ENCODE measurements at places on chromosomes 16 and 17.

- peak; percentile 70 for DNase-seq
Measured at GRCh38 chr16:8571061-8571596, 19.2 kb downstream of the TMEM114 start.

DNA sequence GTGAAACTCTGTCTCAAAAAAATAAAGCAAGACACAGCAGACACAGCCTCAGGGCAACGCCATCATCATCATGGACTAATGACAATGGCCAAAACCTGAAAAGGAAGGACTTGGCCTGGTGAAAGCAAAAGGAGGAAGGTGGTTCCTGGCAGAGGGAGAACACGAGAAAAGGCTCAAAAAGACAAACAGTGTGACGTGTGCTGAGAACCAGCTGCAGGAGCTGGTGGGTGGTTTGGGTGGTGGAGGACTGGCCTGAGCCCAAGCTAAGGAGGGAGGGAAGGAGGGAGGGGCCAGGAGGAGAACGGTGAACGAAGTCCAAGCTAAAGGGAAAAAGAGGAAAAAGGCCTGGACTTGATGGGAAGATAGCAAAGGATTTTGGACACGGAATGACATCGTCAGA is 85.1 kb downstream of the SLC39A11 start:
- peak; percentile 65 for DNase-seq

- DNase-seq: no peak
Measured at GRCh38 chr16:57244463-57244766, 644 bp upstream of the ARL2BP start.

- no peak for DNase-seq
Measured at GRCh38 chr17:16569358-16569712, 331 bp upstream of the ZNF287 start.

GRCh38 chr17:11848330-11848729 is 148.9 kb downstream of the ZNF18 start:
- no peak for DNase-seq

- DNase-seq: no peak
Measured at GRCh38 chr16:22743401-22743800, 70.6 kb upstream of the HS3ST2 start.

DNA sequence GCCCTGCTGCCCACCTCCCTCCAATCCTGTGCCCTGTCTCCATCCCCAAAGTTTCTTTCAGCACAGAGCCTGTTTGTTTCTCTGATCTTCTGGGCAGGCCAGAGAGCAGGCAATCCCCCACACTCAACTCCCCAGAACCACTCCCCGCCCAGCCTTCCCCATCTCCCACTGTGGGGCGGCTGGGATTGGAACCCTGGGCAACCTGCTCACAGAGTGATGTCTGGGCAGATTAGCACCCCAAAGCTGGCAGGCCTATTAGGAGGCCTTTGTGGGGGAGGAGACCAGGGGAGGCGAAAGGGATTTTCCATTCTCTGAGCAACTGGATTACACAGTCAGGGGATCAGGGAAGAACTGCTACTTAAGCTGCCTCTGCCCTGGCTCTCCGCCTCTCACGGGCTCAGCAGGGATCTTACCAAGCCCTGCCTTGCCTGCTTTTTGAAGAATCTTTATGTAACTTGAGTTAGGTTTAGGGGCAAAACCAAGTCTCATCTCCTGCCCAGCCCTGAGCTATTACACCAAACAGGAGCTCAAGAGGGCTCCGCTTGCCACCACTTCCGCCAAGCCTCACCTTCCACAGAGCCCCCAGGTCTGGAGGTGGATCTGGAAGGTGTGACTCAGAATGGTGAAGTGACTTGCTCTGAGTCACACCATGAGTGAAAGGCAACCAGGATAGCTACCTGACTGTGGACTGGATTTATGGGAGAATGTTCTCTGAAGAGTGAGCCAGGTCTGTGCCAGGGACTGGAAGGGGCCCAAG is 16.0 kb upstream of the LHX1 start:
- DNase-seq: peak; percentile 72

DNA sequence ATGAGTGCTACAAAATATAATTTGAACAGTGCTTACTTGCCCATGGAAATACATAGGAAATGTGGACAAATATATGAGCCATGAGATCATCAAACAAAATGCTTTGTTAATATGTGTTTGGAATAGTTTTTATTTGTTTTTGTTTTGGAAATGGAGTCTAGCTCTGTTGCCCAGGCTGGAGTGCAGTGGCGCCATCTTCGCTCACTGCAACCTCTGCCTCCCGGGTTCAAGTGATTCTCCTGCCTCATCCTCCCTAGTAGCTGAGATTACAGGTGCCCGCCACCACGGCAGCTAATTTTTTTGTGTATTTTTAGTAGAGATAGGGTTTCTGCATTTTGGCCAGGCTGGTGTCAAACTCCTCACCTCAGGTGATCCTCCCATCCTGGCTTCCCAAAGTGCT is 2.8 kb downstream of the CNEP1R1 start:
- DNase-seq: no peak

DNA sequence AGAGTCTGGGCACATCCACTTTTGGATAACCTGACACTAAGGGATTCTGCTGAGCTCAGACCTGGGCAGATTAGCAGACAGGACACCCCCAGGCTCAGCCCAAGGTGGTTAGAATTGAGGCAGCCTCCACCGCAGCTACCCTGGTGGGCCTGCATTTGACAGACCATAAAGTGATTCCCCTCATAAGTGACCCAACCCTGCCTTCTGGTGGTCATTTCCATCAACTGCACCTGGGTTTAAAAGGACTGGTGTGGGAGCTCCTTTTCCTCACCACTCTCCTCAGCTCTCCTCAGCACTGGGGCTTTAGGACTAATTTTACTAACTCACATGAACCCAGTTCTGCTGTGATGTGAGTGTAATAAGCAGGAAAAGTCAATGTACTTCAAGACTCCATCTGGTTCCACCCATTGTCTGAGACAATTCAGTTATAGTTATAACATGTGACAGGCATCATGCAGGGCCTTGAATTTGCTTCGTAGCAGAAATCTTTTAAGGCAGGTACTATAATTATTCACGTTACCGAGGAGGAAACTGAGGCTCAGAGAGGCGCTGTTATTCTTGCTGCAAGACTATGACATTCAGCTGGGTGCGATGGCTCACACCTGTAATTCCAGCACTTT is 42.5 kb downstream of the MYH3 start:
- DNase-seq: peak; percentile 2

- DNase-seq: no peak
Measured at GRCh38 chr17:57044976-57045867, 39.8 kb upstream of the AKAP1 start.

DNA sequence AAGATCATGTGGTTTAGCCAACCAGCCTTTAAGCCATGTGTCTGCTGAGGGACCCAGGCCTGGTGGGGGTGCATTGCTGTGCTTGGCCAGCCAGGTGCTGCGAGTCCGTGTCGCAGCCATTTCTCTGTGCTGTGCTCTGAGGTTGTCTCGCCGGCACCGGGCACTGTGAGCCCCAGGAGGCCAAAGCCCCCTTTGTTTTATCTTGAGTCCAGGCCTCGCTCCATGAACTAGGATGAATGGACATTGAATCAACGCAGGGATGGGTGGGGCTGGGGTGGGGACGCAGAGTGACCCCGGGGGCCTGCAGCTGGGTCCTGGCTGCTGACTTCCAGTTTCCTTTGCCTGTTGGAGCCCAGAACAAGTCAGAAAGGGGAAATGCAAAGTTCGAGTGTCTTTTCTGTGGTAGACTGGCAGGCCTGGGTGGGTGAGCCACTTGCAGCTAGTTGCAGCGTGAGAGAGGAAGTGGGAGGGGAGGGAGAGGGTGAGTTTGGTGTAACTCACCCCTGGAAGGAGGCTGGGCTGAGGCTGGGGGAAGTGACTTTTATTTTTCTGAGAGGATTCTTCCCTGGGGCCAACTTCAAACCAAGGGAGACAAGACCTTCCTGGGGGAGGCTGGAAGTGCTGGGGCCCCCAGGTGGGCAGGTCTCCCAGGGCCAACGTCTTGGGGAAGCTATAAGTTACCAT is 324.7 kb downstream of the SEC14L1 start:
- peak; percentile 64 for DNase-seq

- DNase-seq: no peak
Measured at GRCh38 chr17:78438271-78438691, 59.8 kb downstream of the PGS1 start.

DNA sequence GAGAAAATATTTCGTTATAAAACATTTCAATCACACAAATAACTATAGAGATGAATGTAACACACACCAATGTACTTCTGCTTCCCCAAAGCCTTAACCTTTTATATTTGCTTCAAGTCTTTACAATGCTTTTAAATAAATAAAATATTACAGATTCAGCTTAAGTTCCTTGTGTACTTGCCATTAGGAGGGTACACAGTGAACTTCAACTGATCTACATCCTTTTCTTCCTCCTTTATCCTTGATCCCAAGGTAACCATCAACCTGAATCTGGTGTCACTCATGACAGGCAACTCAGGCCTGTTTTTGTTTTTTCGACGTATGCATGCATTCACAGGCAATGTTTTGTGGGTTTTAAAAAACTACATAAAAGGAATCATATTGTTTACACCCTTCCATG is 9.3 kb upstream of the AKAP1 start:
- DNase-seq: no peak

DNA sequence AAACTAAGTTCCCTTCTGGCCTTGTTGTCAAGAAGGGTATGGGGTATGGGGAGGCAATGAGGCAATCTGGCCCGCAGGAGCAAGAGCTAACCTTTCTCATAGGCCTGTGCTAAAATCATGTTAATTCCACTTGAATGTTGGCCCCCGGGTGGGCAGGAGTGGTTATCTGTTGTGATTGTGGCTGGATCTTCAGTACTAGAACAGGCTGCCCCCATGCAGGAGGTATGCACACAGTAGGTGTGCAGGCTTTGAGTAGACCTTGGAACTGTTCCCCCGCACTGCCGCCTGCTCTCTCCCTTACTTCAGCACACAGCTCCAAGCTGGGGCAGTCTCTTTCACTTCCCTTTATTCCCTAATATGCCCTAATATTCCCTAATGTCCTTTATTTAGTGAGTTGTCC is 52.4 kb upstream of the TANGO6 start:
- DNase-seq: no peak

GRCh38 chr17:66272811-66273585 is 29.4 kb upstream of the PRKCA start:
- DNase-seq: peak; percentile 94

DNA sequence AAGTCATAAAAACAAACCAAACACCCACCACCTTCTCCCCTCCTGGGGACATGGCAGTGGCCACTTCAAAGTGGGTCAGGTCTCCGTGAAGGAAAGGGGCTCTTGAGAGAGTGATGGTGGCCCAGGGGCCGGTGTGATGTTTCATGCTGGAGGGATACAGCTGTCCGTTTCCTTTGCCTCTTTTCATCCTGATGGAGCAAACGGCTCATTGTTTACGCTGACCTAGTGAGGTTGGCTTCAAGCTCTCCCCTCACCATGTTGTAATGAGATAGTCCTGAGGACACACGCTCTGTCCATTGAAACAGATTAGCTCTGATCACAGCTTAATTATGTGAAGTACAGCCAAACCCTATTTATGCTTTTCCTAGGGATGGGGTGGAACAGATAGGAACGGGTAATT is 34.2 kb downstream of the CDH13 start:
- no peak for DNase-seq

GRCh38 chr17:15262291-15263205 is 2.6 kb downstream of the PMP22 start:
- DNase-seq: peak; percentile 85

DNA sequence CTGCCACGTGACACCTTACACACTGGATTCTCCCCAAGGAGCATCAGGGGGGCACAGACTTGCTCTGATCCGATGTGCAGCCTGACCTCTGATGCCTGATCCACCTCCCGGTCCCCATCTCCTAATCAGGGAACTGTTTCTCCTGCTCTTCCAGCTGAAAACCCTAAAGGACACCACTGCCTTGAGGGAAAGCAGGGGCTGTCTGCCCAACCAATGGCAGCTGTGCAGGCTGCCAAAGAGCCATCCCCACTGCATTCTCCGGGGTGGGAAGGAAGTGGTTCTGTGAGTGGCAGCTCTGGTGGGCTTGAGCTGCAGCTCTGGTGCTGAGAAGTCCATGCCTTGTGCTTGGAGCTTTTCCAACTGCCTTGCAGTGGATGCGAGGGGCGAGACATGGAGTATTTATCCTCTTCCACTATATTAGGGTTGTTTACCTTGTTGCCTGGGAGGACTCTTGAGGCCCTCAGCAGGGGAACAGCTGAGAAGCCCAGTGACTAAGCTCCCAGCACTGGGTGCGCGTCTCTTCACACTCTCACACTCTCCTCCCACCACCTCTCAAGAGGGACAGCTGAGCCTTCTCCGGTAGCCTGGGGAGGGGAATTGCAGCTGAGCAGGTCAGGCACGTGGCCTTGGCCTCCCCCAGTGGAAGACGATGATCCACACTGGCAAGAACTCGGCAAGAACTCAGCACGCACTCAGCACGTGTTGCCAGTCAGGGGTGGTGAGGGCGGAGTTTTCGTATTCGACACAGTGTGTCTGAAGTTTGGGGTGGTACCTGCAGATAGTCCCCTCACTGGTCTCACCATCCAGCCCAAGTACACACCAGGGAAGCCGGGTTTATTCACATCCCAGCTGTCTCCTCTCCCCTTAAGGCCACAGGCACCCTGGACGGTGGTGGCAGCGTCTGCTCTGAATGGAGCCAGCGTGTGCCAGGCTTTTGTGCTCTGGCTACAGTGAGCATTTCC is 21.1 kb upstream of the SPATA32 start:
- peak; percentile 80 for DNase-seq

DNA sequence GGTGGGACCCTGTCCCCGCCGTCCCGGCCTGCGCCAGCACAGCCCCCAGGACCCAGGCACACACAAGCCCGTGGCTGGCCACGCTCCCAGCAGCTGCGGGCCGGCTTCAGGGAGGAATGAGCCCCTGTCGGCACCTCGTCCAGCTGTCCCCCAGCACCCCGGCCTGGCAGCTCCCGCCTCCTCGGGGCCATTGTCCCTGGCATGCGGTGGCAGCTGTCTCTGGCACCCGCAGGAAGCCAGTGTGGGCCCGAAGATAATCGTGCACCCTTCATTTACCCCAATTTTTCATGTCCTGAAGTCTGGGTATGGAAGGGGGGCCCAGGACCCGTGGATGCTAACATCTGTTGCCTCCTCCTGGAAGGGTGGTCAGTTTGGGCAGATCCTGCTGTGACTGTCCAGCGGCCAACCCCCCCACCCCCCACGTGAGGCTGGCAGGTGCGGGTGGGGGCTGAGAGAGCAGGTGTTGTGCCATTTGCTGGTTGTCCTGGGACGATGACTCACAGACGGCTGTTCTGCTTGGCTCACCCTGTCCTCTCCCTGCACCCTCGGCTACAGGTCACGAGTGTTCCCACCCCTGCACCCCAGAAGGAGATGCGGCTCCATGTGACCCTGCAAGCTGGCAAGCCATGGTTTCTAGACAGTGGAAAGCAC is 4.0 kb upstream of the LMF1 start:
- no peak for DNase-seq

- no peak for DNase-seq
Measured at GRCh38 chr17:77495575-77495974, 354.8 kb downstream of the SEC14L1 start.

DNA sequence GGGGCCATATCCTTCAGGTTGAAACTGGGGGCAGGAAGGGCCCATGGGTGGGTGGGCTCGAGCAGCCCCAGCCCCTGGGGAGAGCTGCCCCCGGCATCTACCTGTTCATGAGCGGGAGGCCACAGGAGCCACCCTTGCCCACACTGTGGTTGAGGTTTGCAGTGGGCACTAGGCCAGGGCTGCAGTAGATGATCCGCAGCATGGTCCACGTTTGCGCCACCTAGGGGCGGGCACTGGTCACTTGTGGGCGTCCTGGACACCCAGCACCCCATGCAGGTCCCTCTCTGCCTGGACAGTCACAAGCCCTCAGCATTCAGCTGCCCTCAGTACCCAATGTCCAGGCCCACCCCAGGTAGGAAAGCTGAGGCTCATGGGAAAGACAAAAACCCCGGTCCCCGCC is 1.8 kb upstream of the JMJD8 start:
- DNase-seq: no peak

- no peak for DNase-seq
Measured at GRCh38 chr16:80689487-80689886, 114.9 kb downstream of the CDYL2 start.

Data from astrocyte (in vitro differentiated cells and primary cell).